ENCODE measurements at places on chromosomes 5 and 9. TPM values are rescaled to one million over a fixed set of nuclear protein-coding genes. Genes with fewer than 3 reads are reported as not detected.

The PLCXD3 gene
- 4.8 TPM for total RNA-seq

The HIGD2A gene
- 83.3 TPM for total RNA-seq

The FGF10 gene
- total RNA-seq = 1.2 TPM

The NRG2 gene
- total RNA-seq = 0.85 TPM

The NKD2 gene
- 31.6 TPM for total RNA-seq

The SMIM15 gene
- total RNA-seq = 61.6 TPM

The PDE4D gene
- 57.1 TPM for total RNA-seq

The SPATA31A7 gene
- total RNA-seq = not detected

The TMEM171 gene
- 0.37 TPM for total RNA-seq

The MVB12B gene
- total RNA-seq = 25.3 TPM

DNA sequence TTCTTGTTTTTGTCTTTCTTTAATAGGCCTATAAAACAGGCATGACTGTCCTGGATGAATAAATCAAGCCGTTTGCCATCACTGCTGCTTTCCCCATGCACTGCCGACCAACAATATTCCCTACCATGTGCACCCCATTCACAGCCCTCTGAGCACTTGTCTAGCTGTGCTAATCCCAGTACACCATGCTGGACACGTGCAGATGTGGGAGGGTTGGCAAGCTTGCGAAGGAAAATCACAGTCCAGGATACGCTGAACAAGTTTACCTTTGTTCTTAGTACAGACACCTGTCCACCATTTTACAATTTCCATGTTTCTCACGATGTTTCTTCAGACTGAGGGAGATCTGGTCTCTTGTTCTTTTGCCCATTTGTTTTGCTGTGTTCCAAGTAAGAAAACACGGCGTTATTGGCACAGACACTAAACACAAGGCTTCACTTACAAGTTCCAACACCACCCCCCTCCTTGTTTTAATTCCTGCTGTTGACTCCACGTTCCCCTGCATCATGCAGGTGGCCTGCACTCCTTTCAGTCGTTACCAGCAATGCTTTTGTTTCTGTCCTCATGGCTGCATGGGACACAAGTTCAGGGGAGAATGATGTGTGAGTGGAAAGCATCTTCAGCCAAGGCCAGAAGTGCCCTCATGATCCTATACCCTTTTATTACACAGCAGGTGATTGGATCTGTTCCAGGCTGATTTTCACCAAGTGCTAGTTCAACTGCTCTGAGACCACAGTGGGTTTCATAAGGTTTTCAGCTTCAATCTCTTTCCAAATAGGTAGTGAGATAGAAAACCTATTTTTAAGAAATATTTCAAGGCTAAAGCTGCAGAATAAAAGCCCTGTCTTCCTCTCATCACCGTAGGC, 608.9 kb downstream of the IRX1 start:
- DNase-seq = no peak

DNA sequence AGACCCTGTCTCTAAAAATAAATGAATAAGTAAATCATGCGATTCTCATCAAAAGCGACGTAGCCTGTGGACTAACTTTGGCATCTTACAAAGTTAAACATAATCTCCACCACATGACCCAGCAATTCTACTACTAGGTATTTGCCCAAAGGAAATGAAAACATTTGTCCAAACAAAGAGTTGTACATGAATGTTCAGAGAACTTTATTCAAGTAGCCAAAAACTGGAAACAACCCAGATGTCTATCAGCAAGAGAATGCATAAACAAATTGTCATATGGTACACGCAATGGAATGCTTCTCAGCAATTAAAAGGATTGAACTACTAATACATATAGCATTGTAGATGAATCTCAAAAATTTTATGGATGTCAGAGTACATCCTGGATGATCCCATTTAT, 82.6 kb downstream of the ADRB2 start:
- DNase-seq = no peak

DNA sequence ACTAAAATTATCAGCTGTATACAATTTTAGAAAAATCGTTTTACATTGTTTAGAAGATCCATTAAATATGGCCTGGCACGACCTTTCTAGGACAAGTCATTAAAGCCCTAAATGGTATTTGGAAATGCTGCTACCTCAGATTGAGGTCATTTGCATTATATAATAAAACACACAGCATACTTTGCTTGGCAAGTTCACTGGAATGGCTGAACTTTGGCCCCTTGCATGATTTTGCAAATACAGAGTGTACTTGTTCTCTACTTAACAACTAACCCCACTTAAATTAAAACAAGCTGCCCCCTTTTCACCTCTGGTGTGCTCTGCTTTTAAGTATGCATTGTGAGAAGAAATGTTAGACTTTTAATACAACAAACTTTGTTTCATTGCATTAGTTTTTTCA, 860.1 kb downstream of the PTPRD start:
- DNase-seq = no peak

- no peak for DNase-seq
These were observed 117.9 kb downstream of the MELK start for GRCh38 chr9:36690412-36691168.

GRCh38 chr5:140408750-140409241, 7.2 kb downstream of the ANKHD1 start:
- no peak for DNase-seq

- no peak for DNase-seq
These were observed 105.8 kb upstream of the SPATA31D4 start for GRCh38 chr9:81822301-81822865.

- no peak for DNase-seq
These were observed 58.4 kb downstream of the DAPK1 start for GRCh38 chr9:87556039-87556438.

DNA sequence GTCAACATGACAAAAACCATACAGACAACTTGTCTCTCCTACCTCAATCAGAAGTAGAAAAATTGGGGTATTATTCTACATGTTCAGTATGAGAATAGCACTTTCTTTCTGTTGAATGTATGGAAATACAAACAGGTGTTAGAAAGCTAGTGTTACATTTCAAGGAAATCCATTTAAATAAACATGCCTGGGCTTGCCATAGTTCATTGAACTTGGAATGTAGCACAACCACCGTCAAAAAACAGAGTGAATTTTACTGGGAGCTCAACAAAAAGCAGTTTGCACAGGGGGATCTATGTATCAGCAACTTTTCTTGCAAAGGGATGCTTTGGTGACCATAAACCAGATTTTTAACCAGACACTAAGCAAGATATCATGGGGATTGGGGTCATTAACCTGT, 307.9 kb upstream of the SMARCA2 start:
- no peak for DNase-seq

DNA sequence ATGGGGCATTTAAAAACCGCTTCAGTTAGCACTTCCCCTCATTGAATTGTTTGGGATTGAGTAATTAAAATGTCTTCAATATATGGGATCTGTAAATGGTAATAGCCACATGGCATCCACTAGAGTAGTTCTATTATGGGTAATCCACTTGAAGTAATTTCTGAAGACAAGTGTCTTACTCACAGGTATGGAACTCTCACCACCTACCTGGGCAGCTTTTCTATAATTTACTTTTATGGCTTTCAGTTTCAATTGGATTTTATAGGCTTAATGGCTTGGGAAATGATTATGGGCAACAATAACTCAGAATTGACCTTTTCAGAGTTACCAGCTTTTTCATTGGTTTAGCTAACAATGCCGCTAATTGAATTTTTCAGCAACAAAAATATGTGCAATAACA, 597.9 kb downstream of the PTPRD start:
- DNase-seq = no peak

DNA sequence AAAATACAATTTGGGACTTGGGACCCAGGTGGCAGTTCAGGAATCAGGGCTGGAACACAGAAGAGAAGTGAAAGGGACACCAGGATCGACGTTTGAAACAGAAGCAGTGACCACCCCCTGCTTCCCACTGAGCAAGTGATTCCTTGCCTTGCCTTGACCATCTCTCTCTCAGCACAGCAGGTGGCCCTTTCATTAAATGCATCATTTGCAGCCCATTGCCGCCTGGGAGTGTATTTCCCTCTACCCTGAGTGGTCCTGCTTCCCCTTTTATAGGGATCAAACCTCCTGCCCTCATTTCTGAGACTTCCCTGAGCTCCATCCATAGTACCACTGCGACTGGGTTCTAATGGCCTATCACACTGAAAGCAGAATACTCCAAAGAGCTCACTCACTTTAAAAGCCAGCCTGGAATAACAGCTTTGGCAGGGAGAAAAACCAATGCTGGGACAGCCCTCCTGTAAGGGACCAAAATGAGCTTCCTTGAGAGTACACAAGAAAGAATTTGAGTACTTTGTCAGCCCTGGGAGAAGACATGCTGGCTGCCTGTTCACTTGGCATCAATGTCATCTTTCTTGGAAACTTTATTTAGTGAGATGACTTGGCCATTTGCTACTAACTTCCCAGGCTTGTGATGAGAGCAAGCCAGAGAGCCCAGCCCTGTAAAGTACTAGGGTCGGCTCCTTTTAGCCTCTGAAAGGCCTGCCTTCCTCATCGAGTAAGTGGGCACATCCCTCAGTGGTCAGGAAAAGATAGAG, 149.7 kb downstream of the SLIT3 start:
- DNase-seq = no peak

- no peak for DNase-seq
These were observed 192.4 kb upstream of the KLF4 start for GRCh38 chr9:107681988-107682387.

DNA sequence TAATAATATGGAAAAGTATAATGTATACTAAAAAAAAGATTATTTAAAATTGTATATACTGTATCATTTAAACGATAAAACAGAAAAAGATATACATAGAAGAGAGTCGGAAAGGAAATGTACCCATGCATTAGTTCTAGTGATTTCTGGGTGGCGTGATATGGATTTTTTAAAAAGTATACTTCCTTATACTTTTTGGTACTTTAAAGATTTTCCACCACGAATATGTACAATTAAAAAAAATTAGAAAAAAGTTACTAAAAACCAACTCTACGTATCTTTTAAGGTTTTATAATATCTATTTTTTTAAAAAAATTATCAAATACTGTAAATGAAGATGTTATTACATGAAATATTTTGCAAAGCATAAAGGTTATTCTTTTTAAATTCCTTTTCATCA, 12.3 kb downstream of the PHF19 start:
- no peak for DNase-seq

DNA sequence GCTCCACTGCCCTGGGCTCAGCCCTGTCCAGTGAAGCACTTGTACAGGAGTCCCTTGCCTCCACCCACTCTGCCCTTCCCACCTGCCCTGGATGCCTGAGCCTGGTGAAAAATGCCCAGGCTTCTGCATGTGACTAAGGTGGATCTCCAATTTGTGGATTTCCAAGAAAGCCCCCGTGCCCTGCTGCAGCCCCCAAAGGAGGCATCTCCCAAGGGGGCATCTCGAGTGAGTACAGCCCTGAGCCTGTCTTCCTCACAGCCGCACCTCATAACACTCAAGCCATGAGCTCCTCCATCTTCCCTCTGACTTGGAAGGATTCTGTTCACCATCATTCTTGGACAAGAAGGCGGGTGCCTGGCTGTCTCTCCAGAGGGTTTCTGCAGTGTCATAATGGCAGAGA, 158.0 kb upstream of the PPP1R26 start:
- DNase-seq = no peak

DNA sequence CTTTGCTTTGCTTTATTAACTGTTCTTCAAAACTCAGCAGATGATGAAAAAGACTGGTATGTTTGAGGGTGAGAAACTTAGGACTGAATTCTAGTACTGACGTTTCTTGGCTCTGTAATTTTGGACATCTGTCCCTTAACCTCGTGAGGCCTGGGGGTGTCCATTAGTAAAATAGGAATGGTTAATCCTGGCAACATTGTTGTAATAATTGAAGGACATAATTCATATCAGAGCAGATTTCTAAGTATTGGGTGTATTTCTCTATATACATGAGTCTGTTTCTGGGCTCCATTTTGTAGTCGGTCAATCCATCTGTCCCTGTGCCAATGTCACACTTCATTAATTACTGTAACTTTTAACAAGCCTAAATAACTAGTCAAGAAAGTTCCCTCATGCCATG, 206.7 kb downstream of the MAST4 start:
- DNase-seq = no peak

- no peak for DNase-seq
These were observed 3.8 kb upstream of the PDLIM4 start for GRCh38 chr5:132253452-132254320.

DNA sequence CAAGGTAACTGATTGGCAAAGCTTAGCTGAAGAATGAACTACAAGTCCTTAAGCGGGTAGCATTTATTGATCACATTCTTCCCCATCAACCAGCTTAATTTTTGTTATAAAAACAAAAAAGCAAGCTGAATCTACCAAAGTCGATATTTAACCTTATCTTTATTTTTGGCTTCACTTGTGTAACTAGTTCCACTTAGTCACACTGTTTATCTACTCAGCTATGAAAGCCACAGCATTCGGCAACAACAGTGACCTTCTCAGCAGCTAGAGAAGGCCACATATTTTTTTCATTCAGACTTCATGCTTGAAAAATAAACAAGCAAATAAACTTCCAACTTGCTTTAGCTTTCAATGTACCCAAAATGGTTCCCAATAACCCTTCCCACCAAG, 69.4 kb downstream of the KLHL3 start:
- DNase-seq = no peak

- DNase-seq = no peak
These were observed 29.3 kb upstream of the LVRN start for GRCh38 chr5:115932991-115933390.

- DNase-seq = no peak
These were observed 223.0 kb upstream of the NUDT12 start for GRCh38 chr5:103785569-103785968.

- no peak for DNase-seq
These were observed 124.9 kb downstream of the TMEM167A start for GRCh38 chr5:82952326-82952725.

DNA sequence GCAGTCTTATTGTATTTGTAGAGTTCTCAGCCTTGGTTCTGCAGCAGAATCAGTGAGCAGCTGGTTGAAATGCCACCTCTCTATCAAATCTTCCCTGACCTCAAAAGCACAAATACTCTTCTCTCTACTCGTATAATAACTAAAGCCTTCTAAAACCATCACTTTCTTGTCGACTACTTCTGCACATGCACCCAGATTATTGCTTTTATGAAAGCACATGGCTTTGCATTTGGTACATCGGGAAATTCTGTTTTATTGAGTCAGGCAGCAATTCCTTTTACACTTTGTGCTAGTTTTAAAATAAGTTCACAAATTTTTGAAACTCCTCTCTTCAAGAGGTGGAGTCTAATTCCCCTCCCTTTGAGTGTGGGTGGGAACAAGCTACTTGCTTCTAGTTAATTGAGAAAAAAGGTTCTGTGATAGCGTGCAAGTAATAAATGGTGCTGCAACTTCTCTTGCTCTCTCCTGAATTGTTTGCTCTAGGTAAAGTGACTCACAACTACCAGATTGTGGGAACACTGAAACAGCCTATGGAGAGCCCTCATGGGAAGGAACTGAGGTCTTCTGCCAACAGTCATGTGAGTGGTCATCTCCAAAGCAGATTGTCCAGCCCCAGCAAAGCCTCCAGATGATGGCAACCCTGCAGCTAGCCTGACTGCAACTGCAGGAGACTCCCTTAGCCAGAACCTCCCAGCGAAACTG, 66.0 kb upstream of the TAF1L start:
- DNase-seq = no peak

GRCh38 chr5:136132087-136132486, 558 bp upstream of the SMAD5 start:
- DNase-seq = peak; percentile 22

- DNase-seq = no peak
These were observed 16.3 kb downstream of the IL5 start for GRCh38 chr5:132526974-132527564.
